Left lung (tissue), 14 donors: ENCODE measurements at places on chromosomes 16 and 17. TPM values are rescaled to one million over a fixed set of nuclear protein-coding genes. Genes with fewer than 3 reads are reported as not detected.

Gene GPR179
- 0.50 TPM for total RNA-seq

Gene PIEZO1
- 193 TPM for total RNA-seq

Gene DBNDD1
- total RNA-seq: 8.1 TPM

- no peak for DNase-seq
- H3K27ac ChIP-seq: no peak overlapping the region
- H3K4me3 ChIP-seq: no peak overlapping the region
- H3K36me3 ChIP-seq: no peaks in the 10 kb centered on the region
- H3K27me3 ChIP-seq: peaks cover 4% of the 10 kb centered on the region
- no peaks in the 10 kb centered on the region for H3K4me1 ChIP-seq
These were observed 239.0 kb downstream of the PMP22 start for GRCh38 chr17:15026088-15026487.

DNA sequence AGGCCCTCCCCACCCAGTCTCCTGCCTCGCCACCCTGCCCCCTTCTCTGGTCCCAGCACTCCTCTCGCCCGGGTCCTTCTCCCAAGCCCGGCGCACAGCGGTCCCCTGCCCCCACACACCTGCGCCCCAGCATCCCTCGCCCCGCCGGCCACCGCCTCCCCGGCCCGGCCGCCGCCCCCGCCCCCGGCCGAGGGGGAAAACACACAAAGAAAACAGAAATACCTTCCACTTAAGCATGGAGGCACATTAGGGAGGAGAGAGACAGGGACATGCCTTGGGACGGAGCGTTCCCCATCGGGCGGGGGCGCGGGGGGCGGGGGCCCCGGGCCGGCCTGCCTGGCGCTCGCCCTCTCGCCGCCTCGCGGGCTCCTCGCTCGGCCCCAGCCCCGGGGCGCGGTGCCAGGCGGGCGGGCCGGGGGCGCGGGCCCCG is 326 bp downstream of the SRCIN1 start:
- H3K27ac ChIP-seq: no peak overlapping the region
- no peaks in the 10 kb centered on the region for H3K36me3 ChIP-seq
- peaks cover 11% of the 10 kb centered on the region for H3K4me1 ChIP-seq
- DNase-seq: no peak
- peaks cover 97% of the 10 kb centered on the region for H3K27me3 ChIP-seq
- no peak overlapping the region for H3K4me3 ChIP-seq

DNA sequence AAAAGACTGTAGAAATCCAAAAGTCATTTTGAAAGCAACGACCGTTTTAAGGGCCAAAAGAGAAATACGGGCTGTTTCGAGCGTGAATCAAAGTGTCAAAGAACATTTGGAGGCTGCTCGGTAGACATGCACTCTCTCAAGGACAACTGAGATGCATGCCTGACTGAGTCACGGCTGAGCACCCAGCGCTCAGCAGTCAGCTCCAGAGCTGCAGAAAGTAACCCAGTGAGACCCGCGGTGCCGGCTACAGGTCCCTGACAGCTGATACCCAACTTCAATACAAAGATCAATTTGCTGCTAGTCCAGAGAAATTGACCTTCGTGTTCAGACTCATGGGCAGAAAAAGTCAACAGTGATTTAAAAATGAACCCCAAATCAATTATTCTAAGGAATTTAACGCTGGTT is 214.9 kb downstream of the STX8 start:
- peaks cover 5% of the 10 kb centered on the region for H3K4me1 ChIP-seq
- H3K27ac ChIP-seq: no peak overlapping the region
- no peaks in the 10 kb centered on the region for H3K36me3 ChIP-seq
- no peaks in the 10 kb centered on the region for H3K27me3 ChIP-seq
